ENCODE measurements at places on chromosomes 1 and 21.

DNA sequence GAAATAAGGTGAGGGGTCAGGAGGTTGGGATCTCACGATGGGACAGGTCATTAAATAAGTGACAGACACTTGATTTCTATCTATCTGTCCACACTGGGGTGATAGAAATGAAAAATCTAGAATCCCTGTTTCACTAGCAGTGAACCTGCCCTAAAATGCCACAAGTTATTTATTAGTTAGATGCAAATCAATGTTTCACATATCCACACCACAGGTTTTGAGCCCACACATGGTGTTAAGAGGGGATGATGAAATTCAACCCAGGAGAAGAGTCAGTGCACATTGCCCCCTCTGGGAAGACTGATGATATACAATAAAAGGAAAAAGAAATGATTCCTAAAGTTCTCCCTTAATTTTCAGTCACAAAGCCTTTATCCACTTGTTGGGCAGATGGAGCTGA is 10.1 kb upstream of the NTPCR start:
- DNase-seq = no peak

DNA sequence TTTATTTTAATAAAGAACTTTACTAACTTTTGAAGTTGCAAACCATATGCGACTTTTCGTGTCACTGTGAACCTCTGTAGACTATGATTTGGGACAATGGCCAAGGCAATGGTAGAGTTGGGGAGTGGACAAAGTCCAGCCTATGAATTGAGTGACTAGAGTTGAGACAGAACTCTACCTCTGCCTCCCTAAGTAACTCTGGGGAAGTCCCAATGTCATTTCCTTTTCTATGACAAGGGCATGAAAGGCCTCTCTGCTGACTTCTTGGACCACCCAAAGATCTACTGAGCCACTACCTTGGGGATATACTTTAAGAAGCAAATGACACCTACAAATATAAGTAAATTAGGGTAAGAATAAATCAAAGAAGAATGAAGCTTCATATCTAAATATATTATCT is 19.3 kb downstream of the BEND5 start:
- no peak for DNase-seq

- DNase-seq = no peak
These were observed at the start of gene TEKT2 for GRCh38 chr1:36083635-36084496. TEKT2 (plus strand) TSS chr1:36084094; CDS start chr1:36084922, 828 bp downstream.

- DNase-seq = no peak
These were observed 39.1 kb downstream of the TDRD5 start for GRCh38 chr1:179630719-179631118.

GRCh38 chr21:38965910-38966504 is 160.3 kb downstream of the ETS2 start:
- DNase-seq = no peak

GRCh38 chr1:106584676-106585075 is 471.8 kb upstream of the PRMT6 start:
- no peak for DNase-seq

- peak; percentile 25 for DNase-seq
These were observed 20.7 kb upstream of the ABCB10 start for GRCh38 chr1:229579059-229579673.

- DNase-seq = no peak
These were observed 14.4 kb downstream of the THEMIS2 start for GRCh38 chr1:27886744-27887143.

DNA sequence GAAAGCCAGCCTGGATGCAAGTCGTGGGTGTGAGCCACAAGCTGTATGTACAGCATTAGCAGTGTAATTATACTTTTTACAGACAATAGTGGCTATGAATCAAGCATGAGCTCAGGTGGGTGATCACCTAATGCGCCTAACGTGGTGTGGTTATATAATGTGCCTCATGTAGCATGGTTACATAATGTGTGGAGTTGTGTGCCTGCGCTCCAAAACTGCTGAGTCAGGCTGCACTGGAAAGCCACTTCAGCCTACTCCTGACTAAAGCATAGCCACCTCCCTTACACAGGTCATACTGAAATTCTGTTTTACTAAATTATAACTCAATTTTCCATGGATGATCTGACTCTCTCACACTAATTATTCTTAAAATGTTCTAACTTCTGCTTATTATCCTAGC is 69.8 kb downstream of the KCNT2 start:
- DNase-seq = no peak

GRCh38 chr1:224495866-224496265 is 61.3 kb upstream of the WDR26 start:
- DNase-seq = no peak

DNA sequence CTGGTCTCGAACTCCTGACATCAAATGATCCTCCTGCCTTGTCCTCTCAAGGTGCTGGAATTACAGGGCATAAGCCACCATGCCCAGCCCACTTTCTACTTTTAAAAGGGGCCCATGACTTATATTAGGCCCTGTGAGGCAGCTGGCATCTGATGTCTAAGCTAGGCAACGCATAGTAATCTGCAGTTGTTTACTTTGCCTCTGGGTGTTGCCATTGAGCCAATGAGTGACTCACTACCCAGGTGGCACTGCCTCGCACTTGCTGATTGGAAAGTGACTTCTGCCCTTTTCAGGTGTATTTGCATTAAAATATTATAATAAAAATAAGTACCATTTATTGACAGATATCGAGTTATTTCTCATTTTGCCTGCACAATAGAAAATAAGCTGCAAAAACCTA is 84.9 kb downstream of the KIF14 start:
- no peak for DNase-seq

DNA sequence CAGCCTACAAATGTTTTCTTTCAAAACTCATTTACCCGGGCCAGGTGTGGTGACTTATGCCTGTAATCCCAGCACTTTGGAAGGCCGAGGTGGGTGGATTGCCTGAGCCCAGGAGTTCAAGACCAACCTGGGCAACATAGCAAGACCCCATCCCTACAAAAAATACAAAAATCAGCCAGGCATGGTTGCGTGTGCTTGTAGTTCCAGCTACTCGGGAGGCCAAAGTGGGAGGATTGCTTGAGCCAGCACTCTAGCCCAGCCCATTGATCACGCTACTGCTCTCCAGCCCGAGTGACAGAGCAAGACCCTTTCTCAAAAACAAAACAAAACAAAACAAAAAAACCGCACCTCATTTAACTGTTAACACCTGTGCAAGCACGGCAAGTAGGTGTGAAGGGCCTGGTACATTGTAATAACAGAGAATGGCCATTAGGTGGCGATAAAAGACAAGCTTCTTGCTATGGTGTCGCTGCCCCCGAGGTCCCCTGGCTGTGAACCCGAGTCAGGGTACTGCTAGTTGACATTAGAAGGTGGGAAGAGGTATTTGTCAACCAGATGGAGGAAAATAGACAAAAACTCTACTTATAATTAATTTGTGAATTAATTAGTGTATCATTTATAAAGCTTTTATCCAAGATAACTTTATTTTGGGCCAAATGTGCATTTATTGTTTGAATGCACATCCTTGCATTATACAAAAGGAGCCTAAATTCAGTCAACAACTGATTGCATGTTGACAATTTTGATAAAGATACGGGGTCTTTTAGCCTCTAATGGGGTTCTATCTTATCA is 66.5 kb downstream of the SH3BGR start:
- DNase-seq = peak; percentile 21

GRCh38 chr1:243855616-243856318 is 5.7 kb upstream of the AKT3 start:
- DNase-seq = no peak

DNA sequence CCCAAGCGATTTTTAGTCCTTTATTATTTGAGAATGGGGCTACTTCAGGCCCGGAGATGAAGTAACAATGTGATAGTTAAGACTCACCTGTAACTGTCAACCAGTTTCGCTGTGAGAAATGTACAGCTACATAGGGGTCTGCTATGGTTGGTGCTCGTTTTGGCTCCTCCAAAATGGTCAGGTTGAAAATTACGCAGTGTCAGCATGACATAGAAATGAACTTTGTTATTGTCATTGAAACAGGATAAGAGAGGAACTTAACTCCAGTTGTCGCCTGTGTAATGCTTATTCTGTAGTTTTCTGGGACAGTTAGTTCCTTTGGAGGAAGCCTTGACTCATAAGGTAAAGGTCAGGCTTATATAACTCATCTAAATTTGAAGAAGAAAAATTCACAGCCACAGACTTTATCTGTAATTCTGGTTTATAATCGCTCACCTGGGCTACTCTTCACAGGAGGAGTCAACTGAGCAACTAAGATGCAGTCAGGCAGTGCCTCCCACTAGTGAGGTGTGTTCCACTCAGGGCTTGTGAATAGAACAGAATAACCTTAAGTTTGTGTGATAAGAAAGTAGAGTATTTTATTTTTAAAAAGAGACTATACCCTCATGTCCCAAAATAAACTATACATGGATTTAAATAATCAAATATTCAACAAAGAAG is 130.9 kb downstream of the CD247 start:
- DNase-seq = no peak

DNA sequence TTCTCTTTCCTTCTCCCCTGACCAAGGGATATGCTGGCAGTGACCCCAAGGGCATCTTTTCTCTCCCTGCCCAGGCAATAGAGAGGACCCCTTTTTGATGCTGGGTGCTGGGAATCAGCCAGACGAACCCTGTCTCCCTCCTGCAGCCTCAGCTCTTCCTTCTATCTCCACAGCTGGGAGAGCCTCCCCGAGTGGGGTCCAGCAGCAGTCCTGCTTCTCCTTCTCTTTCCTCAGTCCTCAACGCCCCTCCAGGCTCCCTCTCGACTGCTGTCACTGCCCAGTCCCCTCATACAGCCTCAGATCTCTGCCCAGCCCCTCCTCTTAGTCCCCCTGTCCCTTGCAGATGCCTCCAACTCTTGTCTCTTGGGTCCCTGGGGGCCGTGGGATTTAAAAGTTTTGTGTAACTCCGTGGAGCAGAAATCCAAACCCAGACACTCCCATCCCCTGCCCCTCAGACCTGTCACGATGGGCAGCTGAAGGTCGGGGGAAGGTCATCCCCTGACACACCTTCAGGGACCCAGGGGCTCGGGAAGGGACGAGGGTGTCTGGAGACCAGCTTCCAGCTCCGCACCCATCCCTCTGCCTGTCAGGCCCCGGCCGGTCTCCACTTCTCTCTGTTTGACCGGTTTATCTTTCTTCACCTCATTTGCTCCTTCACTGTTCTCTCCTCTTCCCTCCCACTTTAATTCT is 5.8 kb upstream of the ETV3L start:
- no peak for DNase-seq

DNA sequence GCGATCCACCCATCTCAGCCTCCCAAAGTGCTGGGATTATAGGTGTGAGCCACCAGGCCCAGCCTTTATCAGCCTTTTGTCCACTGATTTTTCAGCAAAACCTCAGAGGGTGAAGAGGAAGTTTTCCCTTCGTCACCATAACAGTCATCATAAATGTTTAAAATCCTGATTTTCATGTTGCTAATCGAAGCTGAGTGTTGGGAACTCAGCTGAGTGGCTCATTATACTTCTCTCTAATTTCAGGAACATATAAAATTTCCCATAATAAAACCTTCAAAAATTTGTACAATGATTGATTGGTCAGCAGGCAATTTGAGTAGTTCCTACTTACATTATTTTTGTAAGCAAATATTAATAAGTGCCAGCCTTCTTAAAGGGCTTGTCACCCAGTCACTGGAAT is 31.8 kb upstream of the IFNGR2 start:
- DNase-seq = no peak

DNA sequence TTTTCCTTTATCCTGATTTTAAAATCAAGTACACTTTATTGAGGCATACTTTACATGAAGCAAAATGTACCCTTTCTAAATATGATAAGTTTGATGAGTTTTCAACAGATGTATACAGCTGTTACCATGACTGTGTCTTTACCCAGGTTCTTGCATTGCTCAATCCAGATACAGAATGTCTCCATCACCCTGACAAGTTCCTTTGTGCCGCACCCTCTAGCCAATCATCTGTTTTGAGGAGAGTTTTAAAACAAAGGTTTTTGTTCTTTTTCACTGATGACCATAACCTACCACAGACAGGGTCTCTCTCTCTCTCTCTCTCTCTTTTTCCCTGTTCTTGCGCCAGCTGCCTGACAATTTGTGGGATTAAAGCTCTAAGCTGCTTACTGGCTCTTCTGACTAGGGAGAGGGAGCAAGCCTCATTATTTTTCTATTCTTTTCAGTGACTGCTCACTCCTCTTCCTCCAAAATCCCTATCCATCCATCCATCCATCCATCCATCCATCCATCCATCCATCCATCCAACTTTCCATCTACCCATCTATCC is 1.2 kb upstream of the KCNE1 start:
- no peak for DNase-seq

GRCh38 chr21:42695697-42696380 is 42.4 kb downstream of the PDE9A start:
- no peak for DNase-seq

- no peak for DNase-seq
These were observed 2.7 kb downstream of the SH2D2A start for GRCh38 chr1:156813750-156814570.

- no peak for DNase-seq
These were observed 24.2 kb downstream of the OLFML3 start for GRCh38 chr1:114003431-114003830.

DNA sequence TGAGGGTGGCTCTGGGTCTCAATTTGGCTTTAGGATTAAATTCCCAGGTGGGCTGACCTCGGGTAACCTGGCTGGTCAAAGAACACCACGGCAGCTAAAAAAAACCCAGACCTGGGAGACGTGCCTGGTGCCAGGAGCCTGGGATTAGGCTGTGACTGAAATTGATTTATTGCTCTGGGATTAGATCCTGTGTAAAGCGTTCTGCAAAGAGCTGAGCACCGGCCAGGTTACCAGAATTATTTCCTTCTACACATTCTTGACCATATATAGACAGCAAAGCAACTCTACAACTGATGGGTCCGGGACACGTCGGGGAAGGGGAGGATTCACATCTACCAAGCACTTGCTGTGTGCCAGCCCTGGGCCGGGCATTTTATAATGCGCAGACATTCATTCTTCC is 45.2 kb downstream of the TMCO4 start:
- no peak for DNase-seq

- no peak for DNase-seq
These were observed 56.6 kb upstream of the C1orf21 start for GRCh38 chr1:184329962-184330868.

DNA sequence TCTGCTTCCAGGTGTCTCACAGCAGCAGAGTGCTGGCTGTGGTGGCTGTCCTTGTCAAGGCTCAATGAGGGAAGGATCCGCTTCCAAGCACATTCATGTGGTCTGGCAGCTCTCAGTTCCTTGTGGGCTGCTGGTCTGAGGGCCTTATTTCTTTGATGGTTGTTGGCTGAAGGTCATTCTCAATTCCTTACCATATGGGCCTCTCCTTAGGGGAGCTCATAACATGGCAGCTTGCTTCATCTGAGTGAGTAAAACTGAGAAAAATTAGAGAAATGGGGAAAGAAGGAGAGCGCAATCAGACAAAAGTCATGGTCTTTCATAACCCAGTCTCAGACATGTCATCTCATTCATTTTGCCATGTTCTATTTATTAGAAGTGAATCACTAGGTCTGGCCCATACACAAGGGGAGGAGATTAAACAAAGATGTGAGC is 81.7 kb upstream of the TSPAN2 start:
- DNase-seq = no peak

GRCh38 chr1:240414237-240414636 is 197.7 kb downstream of the GREM2 start:
- DNase-seq = no peak

GRCh38 chr1:221604948-221605347 is 136.9 kb downstream of the DUSP10 start:
- no peak for DNase-seq

Data from GM12864 (cell line).